ENCODE measurements at places on chromosomes 2 and 18.

DNA sequence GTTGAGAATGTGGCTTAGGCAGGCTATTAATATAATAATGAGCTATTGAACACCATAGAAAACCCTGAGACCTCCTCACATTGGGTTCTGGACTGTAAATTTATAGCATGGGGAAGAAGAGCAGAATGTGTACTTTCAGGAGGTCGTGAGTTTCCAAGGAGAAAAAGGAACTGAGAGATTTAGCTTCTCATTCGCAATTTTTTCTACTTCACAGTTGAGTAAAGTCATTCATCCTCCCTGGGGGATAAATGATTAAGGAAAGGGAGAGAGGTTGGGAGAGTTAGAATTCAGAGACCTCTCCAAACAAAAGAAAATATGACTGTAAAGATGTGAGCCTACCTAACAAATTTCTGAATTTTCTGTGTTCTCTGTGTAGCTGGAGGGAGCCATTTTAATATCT is 205.8 kb upstream of the CYRIA start:
- DNase-seq, result no peak

GRCh38 chr2:86035376-86035882 is 70.3 kb downstream of the POLR1A start:
- no peak for DNase-seq

GRCh38 chr2:216777637-216778273 is 82.1 kb downstream of the TNP1 start:
- no peak for DNase-seq

DNA sequence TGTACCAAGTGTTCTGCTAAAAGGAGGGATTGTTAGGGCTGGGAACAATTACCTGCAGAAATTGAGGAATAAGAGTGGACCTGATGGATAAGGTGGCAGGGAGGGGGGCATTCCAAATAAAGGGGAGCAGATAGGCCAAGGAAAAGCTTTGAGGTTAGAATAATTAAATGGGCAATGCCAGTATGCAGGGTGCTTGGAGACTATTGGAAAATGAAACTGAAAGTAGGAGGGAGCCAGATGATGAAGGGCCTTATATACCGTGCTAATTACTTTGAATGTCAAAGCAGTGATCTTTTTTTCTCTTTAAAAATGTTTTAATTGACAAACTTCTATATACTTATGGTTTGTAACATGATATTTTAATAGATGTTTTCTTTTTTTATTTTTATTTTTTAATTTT is 42.9 kb downstream of the MMADHC start:
- no peak for DNase-seq

- no peak for DNase-seq
Observed at GRCh38 chr2:11842336-11842735, 95.9 kb downstream of the LPIN1 start.

- DNase-seq, result no peak
Observed at GRCh38 chr2:166293984-166294383, 81.8 kb downstream of the SCN9A start.

GRCh38 chr2:240255811-240256703 is 115.6 kb upstream of the OTOS start:
- DNase-seq, result no peak

- no peak for DNase-seq
Observed at GRCh38 chr2:106130251-106130998, 63.7 kb downstream of the UXS1 start.

DNA sequence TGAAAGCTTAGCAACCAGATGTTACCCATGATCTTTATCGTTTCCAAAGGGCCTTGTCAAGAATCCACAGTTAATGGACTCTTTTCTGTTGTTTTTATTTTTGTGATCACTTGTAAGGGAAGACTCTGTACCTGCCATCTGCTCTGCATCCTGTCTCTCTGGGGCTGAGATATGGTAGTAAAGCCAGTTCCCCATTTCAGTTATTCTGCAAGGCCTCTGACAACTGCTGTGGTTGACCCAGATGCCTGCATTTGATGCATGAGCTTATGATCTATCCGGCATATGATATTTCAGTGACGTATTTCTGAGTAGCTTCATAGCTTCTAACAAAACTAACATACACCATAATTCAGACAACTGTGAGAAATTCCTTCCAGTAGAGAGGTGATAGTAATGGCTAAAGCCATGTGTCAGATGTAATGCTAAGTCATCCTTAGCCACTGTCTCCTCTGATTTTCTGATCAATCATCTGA is 105.1 kb downstream of the TPO start:
- no peak for DNase-seq

DNA sequence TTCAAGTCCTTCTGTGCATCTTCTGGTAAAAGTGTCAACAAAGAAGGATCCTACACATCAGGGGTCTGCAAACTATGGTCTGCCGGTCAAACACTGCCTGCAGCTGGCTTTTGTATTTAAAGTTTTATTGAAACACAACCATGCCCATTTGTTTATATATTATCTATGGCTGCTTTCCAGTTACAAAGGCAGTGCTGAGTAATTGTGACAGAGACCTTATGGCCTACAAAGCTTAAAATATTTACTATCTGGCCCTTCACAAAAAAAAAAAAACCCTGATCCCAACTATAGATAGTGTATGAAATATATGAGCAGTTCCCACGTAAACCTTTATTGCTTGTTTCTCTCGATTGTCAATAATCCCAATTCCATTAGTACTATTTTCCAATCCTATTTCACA is 101.4 kb downstream of the RBMS1 start:
- DNase-seq, result no peak
